ENCODE measurements at places on chromosomes 1 and 21.

DNA sequence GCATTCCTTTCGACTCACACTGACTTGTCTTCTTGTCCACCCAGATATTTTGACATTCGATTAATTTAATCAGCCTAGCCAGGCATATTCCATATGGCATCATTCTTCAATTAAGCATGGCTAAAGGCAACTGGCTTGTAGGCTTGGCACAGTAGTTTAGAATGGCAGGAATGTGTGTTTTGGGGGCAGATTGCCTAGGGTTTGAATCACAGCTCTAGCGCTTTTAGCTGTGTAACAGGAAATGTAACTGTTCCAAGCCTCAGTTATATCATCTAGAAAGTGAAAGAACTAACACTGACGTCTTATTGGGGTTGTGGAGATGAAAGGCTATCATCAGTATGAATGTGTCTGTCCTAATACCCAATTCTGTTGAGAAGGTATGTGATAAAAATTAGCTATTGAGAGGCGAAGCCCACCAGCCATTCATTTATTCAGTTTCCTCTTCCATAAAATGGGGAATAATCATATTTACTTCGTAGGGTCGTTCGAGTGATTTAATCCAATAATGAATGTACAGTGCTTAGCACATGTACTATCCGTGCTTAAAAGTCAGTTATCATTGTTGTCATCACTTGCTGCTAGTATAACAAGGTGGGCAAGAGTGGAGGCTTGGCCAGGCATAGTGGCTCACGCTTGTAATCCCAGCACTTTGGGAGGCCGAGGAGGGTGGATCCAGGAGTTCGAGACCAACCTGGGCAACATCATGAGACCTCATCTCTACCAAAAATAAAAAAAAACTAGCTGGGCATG, 41.6 kb upstream of the GRHL3 start:
- DNase-seq: no peak

- DNase-seq: no peak
Measured at GRCh38 chr1:46528297-46528955, 23.0 kb downstream of the KNCN start.

DNA sequence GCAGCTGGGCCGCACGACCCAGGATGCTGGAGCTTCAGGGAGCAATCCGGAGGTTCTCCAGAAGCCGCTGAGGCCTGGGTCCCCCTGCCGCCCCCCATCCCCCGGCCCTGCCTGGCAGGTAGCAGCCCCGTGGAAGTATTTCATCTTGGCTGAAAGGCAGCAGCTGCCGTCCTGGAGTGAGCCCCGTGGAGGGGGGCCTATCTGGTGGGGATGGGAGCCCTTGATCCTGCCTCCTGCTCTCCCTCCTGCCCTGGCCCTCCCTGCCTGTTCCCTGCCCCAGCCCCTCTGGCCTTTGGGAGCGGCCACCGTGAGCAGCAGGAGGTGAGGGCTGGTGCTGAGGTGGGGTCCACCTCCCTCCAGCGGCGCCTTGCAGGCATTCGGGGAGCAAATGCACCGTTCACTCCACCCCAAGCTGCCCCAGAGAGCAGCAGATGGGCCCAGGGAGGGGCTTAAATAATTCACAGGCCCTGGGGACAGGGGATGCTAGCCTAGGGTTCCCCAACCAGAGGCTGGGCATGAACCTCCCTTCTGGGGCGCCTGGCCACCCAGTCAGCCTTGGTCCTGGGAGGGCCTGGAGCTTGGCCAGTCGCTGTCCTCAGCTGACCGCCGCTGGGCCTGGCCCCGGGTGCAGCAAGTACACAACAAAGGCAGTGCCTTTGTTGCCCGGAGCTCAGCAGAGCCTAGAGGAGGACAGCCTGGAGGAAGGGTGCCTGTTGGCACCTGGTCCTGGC, 23.7 kb upstream of the PLCH2 start:
- no peak for DNase-seq

DNA sequence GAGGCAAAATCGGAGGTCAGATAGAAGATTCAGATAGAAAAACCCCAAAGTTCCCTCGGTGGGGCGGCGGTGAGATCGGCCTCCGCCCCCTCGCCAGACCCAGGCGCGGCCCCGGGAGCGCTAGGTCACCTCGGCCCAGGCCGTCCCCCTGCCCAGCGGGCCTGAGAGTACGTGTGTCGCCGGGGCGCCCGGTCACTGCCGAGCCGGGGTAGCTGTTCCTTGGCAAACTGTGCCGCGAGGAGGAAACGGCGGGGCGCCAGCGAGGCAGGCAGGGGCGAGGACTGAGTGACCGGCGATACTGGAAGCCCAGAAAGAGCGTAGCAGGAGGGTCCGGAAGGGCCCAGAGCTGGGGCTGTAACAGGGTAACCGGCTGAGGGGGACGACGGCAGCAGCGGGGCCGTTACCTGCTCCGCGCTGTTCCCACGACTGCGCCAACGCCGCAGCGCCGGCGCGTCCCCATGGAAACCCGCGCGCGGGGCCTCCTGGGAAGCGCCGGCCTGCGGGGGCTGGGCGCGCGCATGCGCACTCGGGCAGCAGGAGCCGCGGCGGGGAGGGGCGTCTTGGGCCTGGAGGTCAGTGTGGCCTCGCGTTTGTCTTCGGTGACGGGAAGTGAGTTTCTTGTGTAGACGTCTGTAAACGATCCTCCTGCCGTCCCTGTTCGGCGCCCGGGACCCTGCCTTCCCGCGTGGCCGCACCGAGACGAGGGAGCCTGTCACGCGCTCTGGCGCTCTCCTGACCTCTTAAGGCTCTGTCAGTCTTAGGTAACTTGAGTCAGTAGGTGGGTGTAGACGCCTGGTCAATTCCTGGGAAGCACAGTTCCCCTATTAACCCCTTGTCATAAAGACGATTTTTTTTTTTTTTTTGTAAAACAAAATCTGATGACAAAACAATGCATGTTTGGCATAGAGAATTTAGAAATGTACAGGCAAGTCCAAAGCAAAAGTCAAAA, at the start of gene LCA5L:
Gene LCA5L (minus strand): TSS at position 458 of the 949 bp plus-strand sequence. CDS start 17,285 bp downstream, outside the sequence.
- peak; percentile 94 for DNase-seq

DNA sequence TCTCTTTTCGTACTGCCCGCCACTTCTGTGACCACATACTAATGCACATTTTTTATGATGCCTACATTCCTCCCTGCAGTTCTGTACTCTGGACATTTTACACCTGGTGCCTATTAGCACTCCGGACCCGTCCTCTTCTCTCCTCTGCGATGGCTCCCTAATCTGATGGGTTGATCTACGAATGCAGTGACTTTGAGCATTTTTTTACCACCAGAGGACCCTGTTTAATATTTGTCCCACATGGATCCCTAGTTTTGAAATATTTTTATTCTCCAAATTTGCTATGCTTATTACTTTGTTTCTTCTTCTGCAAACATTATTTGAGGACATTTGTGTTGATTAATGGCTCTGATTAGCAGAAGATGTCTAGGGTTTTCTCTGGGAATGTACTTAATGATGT, 5.2 kb downstream of the PPFIA4 start:
- DNase-seq: no peak

DNA sequence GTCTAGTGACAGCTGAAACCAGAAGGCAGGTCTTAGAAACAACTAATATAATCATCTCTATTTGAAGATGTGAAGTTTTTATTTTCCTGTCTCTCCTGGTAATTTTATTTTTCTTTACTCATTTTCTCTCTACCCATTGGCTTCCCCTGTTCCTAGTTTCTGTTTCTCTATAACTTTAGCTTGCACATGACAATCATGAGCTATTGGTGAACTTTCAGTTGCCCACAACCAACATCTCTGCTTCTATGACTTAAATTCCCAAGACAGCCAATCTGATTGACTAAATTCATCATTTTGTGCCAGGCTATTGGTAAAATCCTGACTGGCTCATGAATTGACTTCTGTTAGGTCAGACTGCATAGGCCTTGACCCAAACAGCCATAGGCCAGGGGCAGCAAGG, 13.7 kb upstream of the ACADM start:
- DNase-seq: no peak

DNA sequence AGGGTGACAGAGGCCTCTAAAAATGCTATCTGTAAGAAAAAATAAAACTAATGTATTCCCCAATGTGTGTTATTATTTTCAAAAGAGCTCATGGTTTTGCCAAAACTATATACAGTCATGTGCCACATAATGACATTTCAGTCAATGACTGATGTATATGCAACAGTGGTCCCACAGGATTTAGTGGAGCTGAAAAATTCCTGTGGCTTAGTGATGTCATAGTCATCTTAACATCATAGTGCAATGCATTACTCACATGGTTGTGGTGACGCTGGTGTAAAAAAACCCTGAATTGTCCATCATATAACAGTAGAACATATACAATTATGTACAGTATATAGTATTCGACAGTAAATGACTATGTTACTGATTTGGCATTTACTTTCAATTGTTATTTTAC, 172.4 kb downstream of the CACNA1E start:
- no peak for DNase-seq

DNA sequence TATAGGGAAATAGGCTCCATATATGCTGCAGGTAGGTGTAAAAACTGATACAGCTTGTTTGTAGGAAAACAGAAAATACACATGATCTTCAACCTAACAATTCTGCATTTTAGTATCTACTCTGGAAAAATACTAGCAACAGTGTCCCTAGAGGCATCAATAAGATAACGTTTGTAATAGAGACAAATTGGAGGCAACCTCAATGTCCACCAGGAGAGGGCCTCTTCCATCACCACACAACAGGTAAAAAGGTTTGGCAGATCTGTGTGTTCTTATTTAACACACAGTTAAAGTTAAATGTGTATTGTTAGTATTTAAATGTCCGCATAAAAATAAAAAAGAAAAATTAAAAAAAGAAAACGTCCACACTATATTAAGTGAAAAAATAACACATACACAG, 5.4 kb downstream of the EIF2D start:
- no peak for DNase-seq

DNA sequence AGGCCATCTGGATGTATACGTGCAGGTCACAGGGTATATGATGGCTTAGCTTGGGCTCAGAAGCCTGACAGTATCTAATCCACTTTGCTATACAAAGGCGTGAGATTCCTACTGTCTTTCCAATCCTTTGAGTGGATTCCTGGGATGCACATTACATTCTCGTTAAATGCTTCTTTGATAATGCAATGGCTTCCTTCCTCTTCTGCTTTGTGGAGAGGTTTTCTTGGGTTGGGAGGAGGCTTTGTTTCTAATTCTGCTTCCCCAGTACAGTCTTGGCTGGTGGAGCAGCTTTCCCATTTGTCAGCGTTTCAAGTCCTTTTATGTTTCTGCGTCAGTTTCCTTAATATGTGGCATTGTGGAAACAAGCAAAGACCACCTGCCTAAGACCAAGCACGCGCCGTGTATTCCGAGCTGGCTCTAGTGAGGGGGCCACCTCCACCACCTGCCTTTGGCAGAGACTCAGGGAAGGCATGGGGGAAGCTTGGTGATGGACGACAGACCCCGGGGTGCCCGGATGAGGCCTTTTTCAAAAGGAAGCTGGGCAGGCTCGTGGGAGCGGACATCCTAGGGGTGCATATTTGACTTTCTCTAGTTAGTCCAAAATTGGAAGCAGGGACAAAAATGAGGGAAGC, 72.7 kb downstream of the WDR4 start:
- DNase-seq: no peak

GRCh38 chr1:246794048-246794827, 70.0 kb downstream of the SCCPDH start:
- no peak for DNase-seq

DNA sequence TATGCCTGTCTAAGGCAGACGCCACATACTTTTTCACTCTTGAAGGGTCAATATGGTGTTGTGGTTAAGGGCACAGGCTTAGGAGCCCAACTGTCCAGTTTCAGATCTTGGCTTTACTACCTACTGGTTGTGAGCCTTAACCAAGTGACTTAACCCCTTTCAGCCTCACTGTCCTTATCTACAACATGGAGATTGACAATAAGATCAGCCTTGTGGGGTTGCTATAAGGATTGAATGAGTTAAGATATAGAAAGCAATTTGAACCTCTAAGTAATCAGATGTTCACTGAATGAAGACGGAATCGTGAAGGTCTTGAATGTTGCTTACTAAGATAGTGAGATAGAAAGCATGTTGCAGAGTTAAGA, 121.3 kb upstream of the JUN start:
- DNase-seq: no peak

- no peak for DNase-seq
Measured at GRCh38 chr1:108877348-108878159, 769 bp downstream of the GPSM2 start.

GRCh38 chr1:156747742-156748669, 3.5 kb downstream of the HDGF start:
- DNase-seq: peak; percentile 13

GRCh38 chr1:59215766-59216291, 81.1 kb upstream of the FGGY start:
- DNase-seq: no peak

- no peak for DNase-seq
Measured at GRCh38 chr1:210801501-210801900, 332.4 kb downstream of the KCNH1 start.

GRCh38 chr1:228488125-228488817, 1.1 kb downstream of the RNF187 start:
- DNase-seq: peak; percentile 31

DNA sequence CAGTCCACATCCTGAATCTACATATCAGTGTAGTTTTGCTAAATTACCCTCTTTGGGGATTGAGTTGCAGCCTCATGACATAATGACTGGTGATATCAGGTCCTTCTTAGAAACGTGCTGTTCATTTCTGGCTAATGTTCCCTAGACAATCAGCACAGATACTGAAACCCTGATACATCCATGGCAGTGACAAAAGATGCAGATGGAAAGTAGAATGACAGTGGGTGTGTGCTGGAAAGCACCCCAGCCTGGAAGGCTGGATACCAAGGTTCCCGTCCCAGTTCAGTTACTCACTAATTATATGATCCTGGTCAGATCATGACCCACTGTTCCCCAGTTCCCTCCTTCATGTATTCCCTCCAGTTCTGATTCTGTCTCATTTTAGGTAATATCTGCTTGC, 198.2 kb upstream of the FGGY start:
- no peak for DNase-seq

DNA sequence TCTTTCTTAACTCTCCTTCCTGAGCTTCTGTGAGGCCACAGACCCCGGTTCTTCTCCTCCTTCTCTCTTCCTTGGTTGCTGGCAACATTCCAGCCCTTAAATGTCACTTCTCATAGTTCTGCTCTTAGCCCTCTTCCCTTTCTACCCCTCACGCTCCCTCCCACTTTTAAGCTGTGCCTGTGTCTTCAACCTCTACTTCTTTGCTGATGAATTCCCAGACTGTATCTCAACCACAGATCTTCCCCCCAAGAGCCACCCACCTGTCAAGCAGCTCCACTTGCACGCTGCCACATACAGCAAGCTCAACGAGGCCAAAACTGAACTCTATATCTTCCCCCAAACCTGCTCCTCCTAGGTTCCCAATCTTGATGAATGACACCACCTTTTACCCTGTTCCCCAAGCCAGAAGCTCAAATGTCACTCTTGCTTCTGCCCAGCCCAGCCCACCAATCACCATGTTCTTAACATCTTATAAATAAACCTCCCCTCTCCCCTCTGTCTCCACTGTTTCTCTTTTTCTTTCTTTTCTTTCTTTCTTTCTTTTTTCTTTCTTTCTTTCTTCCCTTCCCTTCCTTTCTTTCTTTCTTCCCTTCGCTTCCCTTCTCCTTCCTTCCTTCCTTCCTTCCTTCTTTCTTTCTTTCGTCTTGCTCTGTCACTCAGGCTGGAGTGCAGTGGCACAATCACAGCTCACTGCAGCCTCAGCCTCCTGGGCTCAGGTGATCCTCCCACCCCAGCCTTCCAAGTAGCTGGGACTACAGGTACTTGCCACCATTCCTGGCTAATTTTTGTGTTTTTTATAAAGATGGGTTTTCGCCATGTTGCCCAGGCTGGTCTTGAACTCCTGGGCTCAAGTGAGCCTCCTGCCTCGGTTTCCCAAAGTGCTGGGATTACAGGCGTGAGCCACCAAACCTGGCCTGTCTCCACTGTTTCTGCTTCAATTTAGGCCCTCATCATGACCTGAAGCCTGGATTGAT, 19.8 kb upstream of the PTP4A2 start:
- DNase-seq: no peak

- DNase-seq: no peak
Measured at GRCh38 chr21:17668479-17669140, 55.9 kb upstream of the BTG3 start.
